ENCODE measurements at places on chromosomes 5 and 9. TPM values are rescaled to one million over a fixed set of nuclear protein-coding genes. Genes with fewer than 3 reads are reported as not detected.

The TMEM215 gene
- total RNA-seq, result not detected

The FAM200C gene
- total RNA-seq, result 3.8 TPM

The RRAGA gene
- total RNA-seq, result 33.8 TPM

The CAPSL gene
- total RNA-seq, result not detected

The FOXD1 gene
- total RNA-seq, result 13.0 TPM

The CTSV gene
- 25.6 TPM for total RNA-seq

The TERT gene
- total RNA-seq, result not detected

The PCDHGA2 gene
- total RNA-seq, result 1.00 TPM

The LHX6 gene
- total RNA-seq, result 0.34 TPM

The TMC1 gene
- total RNA-seq, result 0.71 TPM

The PCDHGB6 gene
- total RNA-seq, result 4.0 TPM

The MYORG gene
- 14.1 TPM for total RNA-seq

The SLC4A9 gene
- total RNA-seq, result 0.07 TPM

The SYNPO gene
- 1.4 TPM for total RNA-seq

The ABLIM3 gene
- 11.3 TPM for total RNA-seq

The STING1 gene
- total RNA-seq, result 11.2 TPM

The OR1J2 gene
- not detected for total RNA-seq

The NR5A1 gene
- not detected for total RNA-seq

The RORB gene
- total RNA-seq, result not detected

The MYOZ3 gene
- total RNA-seq, result not detected

The PITX1 gene
- 191 TPM for total RNA-seq

The PTGR1 gene
- 57.2 TPM for total RNA-seq

The BARHL1 gene
- not detected for total RNA-seq

The HMCN2 gene
- under 0.01 TPM for total RNA-seq

The GARIN3 gene
- not detected for total RNA-seq

The SVEP1 gene
- under 0.01 TPM for total RNA-seq

The MCIDAS gene
- total RNA-seq, result 0.07 TPM

The ADAMTS16 gene
- total RNA-seq, result not detected

The YIPF5 gene
- 67.9 TPM for total RNA-seq

The C5 gene
- total RNA-seq, result 1.6 TPM

The PCDHGA8 gene
- total RNA-seq, result 1.3 TPM

The CDKN2B-AS1 gene
- total RNA-seq, result 1.9 TPM

The SLC34A1 gene
- 0.14 TPM for total RNA-seq

The LCN9 gene
- total RNA-seq, result not detected

The JAK2 gene
- total RNA-seq, result 12.3 TPM

All from nasal cavity respiratory epithelium epithelial cell of viscerocranial mucosa (primary cell).